ENCODE measurements at places on chromosomes 4 and X. TPM values are rescaled to one million over a fixed set of nuclear protein-coding genes. Genes with fewer than 3 reads are reported as not detected.

Gene DMD
- 4.0 TPM for total RNA-seq

- no peak for DNase-seq
Observed at GRCh38 chr4:68872643-68873502, 57.1 kb downstream of the UGT2B10 start.

- DNase-seq: no peak
Observed at GRCh38 chrX:39304746-39305145, 503.5 kb downstream of the MID1IP1 start.

- DNase-seq: no peak
Observed at GRCh38 chr4:112379306-112379705, 82.1 kb downstream of the ALPK1 start.

DNA sequence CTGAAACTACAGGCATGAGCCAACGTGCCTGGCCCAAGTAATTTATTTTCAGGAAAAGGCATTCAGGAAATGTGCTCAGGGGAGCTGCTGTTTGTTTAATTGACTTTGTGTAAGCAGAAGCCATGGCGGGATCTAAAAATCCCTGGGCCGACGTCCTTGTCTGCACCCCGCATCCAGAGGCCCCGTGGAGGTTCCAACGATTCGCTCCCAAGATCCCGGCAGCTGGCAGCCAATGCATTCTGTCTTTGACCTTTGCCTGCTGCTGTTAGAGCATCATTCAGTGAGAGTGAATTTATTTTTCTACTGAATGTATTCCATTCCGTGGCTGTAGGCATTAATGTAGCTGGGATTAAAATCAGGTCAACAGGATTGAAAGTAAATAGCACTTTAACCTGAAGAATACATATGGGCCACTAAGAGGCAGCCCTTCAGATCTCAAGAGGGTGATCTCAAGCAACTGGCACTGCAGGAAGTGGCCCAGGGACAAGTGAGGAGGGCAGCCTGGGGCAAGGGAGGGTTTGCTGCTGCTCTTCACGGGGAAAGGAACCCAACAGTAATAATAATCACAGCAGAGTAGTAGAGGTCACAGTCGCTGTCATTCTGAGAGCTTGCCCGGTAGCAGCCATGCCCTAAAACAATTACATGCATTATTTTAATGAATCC, 75.2 kb downstream of the PSAPL1 start:
- DNase-seq: no peak

- no peak for DNase-seq
Observed at GRCh38 chr4:176436293-176436973, 116.7 kb downstream of the SPCS3 start.

Gene LRRC66
- total RNA-seq: 0.13 TPM

DNA sequence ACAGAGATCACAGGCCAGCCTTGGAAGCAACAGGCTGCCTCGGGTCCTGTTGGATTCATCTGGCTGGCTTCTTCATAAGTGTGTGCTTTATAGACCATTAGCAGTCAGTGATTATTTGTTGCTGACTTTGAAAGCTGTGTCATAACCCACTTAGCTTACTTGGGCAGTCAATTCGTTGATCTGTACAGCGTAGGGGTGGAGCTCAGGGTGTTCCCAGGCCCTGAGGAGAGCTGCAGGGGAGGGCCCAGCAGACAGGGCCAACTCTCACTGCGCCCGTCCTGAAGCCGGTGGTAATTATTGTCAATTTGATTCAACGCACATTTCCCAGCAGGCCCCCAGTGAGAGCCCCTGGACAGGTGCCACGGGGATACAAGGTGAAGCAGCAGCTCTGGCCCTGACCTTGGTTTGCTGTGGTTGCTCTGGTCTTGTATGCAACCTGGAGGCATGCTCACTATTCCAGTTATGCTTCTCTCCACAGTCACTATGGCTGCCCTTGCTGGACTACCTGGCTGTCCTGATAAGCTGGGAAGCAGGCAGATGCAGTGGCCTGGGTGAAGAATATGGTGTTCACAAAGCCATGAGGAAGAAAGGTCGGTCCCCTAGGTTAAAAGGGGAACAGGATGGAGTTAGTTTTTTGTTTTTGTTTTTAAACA, 40.1 kb upstream of the HMGB3 start:
- DNase-seq: no peak

Gene POF1B
- total RNA-seq: 0.40 TPM

DNA sequence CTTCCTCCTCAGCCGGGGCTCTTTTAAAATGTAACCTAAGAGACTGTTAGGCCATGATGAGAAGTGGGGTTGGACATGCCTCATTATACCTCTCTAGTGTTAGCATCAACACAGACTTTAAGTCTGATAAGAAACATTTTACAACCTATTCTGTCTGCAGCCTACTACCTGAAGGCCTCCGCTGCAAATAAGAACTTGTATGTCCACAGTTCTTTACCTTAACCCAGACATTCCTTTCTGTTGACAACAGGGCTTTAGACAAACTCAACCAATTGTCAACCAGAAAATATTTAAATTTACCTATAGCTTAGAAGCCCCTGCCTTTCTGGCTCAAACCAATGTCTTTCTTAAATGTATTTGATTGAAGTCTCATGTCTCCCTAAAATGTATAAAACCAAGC, 1418.6 kb downstream of the STIM2 start:
- no peak for DNase-seq

DNA sequence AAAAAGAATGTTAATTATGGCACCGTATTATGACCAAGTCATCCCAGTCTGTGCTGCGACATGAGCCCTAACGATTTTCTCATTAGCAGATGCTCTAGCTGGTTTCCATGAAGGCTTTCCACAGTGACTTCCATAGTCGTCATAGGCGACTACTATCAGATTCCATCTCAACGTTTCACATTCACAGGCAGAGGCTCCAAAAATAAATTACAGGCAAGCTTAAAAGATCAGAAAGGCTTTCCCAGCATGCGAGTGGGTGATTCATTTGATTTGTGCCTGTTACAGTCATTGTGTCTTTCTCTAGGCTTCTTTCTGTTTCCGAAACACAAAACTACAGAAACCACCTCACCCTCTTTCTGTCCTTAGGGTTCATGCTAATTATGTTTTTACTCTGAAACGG, 43.2 kb downstream of the PALLD start:
- no peak for DNase-seq

Gene CPE
- total RNA-seq: 1.2 TPM

Gene GAGE12H
- not detected for total RNA-seq

Gene CCDC160
- not detected for total RNA-seq

Gene CSAG3
- total RNA-seq: not detected

GRCh38 chr4:100805538-100805937, 287.7 kb upstream of the EMCN start:
- DNase-seq: no peak

DNA sequence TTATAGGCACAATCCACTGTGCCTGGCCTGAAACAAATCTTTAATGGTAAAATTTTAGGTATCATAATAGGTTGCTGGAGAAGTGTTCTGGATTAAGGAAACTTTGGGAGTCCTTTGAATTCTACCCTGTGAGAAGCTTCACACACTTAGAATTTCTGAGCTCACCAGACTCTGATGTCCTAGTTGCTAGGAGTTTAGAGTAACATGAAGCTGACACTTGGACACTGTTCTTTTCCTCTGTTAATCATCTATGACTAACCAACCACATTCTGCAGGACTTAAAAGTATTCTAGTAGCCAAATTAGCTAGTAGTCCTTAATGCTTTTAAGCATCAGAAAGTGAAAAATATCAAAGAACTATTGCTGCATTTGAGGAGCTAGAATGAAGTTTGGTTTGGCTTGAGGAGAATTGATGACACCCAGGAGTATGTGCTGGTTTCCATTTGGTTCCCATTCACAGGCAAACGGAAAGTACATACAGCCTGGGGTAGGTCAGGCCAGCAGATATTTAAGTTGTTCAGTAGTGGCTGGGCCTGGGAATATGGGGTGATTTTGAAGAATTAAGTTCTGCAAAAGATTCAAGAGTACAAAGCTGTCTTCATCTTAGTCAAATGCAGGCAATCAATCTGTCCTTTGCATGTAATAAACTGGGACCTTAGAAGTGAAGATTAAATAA, 38.8 kb upstream of the IGFBP7 start:
- DNase-seq: no peak

- DNase-seq: no peak
Observed at GRCh38 chr4:96833831-96834230, 993.9 kb downstream of the PDHA2 start.

Gene GAGE13
- not detected for total RNA-seq

Gene AREG
- 0.32 TPM for total RNA-seq

GRCh38 chr4:166165829-166166420, 292.9 kb downstream of the TLL1 start:
- DNase-seq: peak; percentile 20

- no peak for DNase-seq
Observed at GRCh38 chrX:30593440-30594200, 16.1 kb upstream of the TASL start.

Gene ABCG2
- 11.9 TPM for total RNA-seq

DNA sequence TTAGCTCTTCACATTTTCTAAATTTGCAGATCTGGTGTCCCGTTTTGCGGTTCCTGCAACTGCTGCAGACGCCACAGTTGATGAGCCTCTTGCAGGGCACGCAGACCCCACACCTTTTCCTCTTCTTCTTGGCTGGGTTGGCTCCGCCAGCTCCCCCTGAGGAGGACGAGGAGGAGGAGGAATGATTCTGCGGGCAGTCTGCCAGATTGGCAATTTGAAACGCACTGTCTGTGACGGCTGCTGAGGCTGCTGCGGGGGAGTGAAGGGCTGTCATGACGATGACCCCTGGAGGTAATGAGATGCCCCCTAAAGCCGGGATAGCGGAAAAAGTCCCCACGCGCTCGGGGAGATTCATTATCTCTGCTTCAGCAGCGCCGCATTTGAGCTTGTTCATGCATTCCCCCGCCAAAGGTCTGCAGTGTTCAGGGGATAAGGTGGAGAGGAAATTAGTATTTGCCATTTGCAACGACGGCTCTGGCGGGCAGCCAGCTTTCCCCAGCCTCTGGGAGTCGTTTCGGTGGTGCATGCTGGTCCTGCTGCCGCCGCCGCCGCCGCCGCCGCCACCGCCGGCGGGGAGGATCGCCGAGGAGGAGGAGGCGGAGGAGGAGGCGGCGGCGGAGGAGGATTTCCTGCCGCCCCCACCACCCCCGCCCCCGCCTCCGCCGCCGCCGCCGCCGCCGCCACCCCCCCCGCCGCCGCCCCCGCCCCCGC, 3.8 kb downstream of the CXXC4 start:
- DNase-seq: no peak

- no peak for DNase-seq
Observed at GRCh38 chrX:118164138-118164537, 47.5 kb upstream of the KLHL13 start.

DNA sequence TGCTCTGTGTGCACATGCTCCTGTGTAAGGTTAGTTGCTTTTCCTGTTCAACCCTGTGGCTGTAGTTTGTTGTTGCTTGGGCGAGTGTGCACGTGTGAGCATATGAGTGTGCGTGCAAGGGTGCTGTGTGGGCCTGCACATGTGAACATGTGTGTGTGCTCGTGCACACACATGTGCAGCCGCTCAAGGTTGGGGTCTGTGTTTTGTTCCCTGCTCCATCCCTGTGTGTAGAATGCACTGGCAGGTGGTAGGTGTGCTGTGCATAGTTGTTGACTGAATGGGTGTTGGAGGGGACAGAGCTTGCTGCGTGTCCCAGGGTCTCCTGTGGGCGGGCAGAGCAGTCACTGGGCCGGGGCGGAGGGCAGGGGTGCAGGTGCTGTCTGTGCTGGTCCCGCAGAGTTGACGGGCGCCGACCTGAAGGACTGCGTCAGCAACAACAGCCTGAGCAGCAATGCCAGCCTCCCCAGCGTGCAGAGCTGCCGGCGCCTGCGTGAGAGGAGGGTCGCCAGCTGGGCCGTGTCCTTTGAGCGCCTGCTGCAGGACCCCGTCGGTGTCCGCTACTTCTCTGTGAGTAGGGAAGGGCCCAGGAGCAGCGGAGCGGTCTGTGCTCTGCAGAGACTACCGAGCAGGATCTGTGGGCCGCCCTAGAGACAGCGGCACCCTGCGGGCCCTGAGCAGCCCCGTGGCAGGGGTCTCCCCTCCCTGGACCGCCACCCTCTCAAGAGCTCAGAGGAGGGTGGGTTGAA, 27.9 kb upstream of the HGFAC start:
- DNase-seq: no peak

Gene SLC26A1
- total RNA-seq: under 0.01 TPM

Gene NALF2
- total RNA-seq: 0.04 TPM

DNA sequence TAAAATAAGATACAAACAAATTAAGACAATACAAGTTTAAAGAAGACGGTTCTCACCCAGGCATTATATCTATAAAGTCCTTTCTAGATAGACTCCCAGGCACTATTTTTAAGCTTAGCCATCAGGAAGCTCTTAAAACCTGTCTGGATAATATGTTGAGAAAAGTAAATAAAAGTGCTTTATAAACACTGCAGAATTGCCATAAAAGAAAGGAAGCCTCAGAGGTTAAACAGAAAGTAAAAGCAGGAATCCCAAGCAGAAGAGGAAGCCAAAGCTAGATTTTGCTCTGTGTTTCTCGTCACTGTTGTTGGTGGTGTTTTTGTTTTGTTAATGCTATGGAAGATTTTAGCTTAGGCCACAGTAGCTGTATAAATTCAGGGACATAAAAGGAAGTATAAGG, 1267.3 kb downstream of the PCDH19 start:
- DNase-seq: no peak

Gene NR0B1
- total RNA-seq: not detected

GRCh38 chr4:108477527-108478108, 142.8 kb upstream of the RPL34 start:
- no peak for DNase-seq

DNA sequence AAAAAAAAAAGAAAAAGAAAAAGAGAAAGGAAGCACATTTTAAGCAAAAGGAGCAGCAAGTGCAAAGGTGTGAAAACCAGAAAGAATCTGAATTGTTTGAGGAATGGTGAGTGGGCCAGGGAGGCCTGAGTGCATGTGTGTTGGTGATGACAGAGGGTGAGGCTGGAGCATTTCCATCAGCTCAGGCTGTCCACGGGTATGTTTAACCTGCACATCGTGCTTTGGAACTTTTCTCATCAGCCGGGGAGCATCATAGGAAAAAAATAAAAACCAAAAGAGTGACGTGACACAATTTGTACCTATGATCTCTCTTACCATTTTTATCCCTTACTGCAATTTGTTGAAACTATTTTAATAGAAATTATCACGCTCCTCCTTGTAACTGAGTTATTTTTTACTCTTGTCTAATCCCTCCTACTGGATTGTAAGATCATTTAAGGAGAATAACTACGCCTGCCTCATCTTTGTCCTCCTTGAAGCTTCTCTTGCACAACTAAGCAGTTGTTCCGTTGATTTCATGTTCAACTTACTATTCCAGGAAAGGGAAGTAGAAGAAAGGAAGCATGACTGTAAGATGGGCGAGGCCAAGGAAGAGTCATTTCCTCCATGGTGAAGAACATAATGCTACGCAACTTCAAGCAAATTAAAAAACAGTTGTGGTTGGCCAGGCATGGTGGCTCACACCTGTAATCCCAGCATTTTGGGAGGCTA, 7.0 kb downstream of the PALLD start:
- no peak for DNase-seq
